Thymus (tissue), 14 donors: ENCODE measurements at places on chromosomes 2 and 18.
A peak's percentile ranks its signal among the peaks of the same experiment; 100 is the strongest.

GRCh38 chr2:20829861-20830260, 7.0 kb upstream of the LDAH start:
- DNase-seq = no peak

- peak; percentile 80 for DNase-seq
Observed at GRCh38 chr18:11511434-11512095, 97.8 kb upstream of the SLC35G4 start.

DNA sequence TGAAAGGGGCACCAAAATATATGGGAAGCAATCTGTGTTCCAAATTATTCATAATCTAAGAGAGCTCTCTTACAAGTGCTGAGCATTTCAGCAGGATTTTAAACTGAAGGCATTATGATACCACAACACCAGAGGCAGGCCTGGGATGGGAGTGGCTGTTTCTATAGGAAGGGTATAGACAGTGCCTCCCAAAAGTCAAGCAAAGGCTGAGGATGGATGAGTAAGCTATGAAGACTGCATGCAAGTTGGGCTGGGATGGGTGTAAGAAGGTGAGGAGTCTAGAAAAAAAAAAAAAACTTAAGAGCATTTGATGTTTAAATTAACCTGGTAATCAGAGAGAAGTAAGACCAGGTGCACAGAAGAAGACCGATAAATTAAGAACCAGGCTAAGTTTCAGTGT, 132.5 kb downstream of the OSR1 start:
- no peak for DNase-seq

- no peak for DNase-seq
Observed at GRCh38 chr18:50203801-50204604, 9.1 kb upstream of the MYO5B start.

GRCh38 chr2:73368781-73369180, 16.9 kb upstream of the ALMS1 start:
- DNase-seq = no peak

GRCh38 chr2:201366146-201366545, 9.0 kb upstream of the FLACC1 start:
- DNase-seq = no peak

GRCh38 chr2:11005032-11005431, 93.3 kb downstream of the KCNF1 start:
- no peak for DNase-seq

DNA sequence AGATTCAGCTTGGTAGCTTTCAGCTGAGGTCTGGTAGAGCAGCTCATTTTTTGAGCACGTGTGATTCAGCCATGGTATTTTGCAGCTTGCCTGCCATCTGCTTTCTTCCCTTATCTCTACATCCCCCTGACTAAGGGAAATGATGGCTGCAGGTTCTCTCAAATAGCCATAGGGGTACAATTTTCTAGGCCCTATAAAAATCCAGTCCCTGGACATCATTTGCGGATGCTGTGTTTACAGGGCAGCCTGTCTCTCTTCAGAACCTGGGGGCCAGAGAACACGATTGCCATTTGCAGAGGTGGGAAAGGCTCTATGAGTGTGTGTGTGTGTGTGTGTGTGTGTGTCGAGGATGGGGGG, 442.7 kb upstream of the MEIS1 start:
- DNase-seq = no peak

DNA sequence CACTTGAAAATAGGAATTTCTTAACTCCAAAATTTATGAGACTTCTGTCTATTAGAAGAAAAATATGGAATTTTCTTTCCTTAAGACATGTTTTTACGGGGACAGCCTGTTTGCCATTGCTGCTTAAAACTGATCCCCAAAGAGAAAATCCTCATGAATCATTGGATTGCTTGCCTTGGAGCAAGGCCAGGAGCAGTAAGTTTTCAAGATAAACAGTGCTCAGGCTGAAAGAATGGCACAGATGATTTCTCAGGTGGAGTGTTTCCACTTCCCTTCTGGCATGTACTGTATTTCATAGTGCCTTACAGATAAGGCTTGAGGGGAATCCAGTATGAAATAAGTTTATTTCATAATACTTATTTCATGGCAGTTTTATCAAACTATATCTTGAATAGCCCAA, 74.3 kb upstream of the MMADHC start:
- DNase-seq = no peak
